ENCODE measurements at places on chromosomes 6 and 20.

DNA sequence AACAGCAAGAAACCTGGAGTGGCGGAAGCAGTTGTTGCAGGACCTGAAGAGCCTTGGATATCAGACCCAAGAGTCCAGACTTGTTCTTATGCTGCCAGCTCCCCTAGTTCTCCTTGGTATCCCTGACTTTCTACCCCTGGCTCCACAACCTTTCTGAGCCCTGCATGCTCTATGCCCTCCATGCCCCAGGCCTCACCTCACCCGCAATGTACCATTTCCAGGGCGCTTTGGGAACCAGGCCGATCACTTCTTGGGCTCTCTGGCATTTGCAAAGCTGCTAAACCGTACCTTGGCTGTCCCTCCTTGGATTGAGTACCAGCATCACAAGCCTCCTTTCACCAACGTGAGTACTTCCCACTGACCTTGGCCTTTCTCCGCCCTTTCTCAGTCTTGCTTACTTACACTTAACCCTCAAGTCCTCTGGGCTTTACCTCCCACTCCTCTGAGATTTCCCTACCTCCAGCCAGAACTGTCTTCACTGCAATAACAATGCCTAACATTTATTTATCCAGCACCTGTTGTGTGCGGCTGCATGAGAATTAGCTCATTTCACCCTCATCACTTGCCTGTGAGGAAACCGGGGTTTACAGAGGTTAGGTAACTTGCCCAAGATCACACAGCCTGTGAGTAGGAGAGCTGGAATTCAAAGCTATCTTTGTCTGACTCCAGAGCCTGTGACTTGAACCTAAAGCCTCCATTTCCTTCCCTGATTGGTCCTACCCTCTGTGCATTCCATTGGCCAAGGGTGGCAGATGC lies 2.3 kb downstream of the POFUT1 start:
- ATAC-seq, result no peak

GRCh38 chr20:34600892-34601653 lies 42.6 kb downstream of the MAP1LC3A start:
- ATAC-seq, result no peak

GRCh38 chr6:157104803-157105202 lies 218.5 kb downstream of the TMEM242 start:
- ATAC-seq, result no peak

DNA sequence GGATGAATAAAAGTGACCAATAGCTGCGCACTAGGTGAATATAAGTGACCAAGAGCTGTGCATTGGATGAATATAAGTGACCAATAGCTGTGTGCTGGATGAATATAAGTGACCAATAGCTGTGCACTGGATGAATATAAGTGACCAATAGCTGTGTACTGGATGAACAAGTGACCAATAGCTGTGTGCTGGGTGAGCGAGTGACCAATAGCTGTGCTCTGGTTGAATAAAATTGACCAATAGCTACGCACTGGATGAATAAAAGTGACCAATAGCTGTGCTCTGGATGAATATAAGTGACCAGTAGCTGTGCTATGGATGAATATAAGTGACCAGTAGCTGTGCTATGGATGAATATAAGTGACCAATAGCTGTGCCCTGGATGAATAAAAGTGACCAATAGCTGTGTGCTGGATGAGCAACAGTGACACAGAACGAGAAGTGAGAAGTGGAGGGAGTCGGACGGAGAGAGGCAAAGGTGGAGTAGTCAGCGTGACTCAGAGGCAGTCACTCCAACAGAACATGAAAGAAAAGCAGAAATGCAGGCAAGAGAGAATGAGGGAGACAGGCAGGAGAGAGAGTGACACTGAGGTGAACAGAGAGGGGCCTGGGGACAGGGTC lies 38.5 kb downstream of the RBM38 start:
- ATAC-seq, result peak; percentile 8

Measured in motor neuron (in vitro differentiated cells).